ENCODE measurements at places on chromosomes 7 and 10.

DNA sequence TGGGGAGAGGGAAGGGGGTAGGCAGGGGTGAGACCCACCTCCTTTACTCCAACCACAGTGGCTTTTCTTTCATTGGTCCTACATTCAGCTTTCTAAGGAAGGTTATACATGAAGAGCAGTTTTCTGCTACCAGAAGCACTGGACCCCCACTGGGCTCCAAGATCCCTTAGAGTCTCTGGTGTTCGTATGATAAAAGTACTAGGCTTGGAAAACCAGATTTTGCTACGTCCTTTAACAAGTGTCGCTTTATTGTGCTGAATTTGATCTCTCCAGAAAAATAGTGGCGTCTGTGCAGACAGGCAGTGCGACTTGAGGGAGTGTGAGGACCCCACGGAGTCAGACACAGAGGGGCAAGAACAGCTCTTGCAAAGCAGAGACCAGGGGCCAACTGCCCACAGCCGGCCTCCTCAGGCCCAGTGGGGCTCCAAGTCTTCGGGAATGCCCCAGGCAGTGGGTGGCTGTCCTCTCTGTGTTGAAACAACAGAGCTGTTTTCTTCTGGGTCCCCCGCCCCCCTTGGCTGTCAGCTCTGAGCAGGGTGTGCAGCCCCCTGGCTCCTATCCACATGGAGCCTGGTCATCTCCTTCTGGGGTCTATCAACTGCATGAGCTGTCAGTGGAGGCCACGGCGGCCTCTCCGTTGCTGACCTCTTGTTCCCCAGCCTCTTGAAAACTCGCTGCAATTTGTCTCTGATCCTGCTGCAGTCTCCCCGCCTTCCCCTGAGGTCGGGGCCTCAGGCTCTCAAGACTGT is 333.2 kb downstream of the RPS24 start:
- no peak for DNase-seq

DNA sequence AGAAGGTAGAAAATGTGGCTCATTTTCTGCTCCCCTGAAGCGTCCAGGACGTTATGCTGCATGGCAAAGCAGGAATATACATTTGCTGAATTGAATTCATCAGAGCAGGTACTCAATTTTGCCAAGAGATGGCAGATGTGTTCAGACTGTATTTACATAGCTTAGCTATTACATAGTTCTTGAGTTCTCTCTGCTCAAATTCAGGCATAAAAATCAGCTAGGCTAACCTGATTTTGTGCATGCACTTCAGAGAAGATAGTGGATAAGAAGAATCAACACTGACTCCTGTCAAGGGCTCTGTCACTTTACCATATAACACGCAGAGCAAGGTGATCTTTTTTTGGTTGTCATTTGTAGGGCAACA is 209.2 kb upstream of the FAM3C start:
- no peak for DNase-seq

DNA sequence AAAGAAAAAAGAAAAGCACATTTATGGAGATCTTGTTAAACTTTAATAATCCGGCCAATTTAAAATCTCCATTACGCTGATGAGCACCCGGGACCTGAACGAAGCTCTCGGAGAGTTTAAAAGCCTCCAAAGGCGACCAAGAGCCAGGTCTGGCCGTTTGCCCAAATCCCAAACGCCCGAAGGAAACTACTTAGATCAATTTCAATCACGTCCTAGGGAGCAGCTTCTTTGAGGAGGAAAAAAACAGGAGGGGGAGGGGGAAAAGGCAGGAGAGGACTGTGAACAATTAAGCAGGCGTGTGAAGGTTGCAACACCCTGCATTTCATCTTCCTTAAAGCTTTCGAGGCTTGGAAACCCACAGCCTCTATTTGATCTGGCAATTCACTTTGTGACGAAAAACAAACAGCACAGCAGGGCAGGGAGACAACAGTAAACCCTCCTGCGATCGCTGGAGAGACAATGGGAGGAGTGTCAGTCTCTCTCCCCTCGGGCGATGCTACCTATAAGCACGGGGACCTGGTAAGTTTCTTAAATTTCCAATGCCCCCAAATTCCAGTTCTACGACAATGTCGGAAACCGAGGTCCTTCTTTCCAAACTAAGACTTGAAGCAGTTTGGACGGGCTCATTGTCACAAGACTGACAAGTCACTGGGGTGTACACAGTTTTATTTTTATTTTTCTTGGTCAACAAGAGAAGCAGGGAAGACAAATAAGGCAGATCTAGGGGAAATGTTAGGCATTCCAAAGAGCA is 1.2 kb downstream of the KLF6 start:
- no peak for DNase-seq

DNA sequence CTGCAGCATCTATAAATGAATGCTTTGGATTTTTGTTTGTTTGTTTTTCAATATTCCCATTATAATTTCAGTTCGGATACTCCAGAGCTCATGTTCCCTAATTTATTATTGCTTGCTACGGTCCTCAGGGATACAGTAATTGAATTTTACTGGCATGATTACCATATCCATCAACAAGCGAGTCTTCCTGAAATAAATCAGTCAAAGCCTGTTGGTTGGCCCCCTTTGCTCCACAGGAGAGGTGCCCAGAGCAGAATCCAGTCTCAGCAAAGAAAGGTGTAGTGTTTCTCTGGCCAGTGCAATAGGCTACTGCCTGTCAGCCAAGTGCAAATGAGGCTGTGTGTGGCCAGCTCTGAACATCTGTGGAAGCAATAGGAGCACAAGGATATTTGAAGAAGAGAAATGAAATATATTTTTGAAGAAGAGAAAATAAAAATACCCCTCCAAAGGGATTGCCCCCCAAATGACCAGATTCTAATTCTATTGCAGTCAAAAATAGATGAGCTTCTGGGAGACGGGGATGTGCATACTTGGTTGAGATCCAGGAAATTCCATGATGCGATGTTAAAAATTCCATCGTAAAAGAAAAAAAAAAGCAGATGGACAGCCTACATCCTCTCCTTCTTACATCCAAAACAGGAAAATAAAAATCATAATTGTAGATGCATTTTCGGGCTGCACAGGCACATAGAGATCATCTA is 18.1 kb downstream of the TRIL start:
- DNase-seq = no peak

DNA sequence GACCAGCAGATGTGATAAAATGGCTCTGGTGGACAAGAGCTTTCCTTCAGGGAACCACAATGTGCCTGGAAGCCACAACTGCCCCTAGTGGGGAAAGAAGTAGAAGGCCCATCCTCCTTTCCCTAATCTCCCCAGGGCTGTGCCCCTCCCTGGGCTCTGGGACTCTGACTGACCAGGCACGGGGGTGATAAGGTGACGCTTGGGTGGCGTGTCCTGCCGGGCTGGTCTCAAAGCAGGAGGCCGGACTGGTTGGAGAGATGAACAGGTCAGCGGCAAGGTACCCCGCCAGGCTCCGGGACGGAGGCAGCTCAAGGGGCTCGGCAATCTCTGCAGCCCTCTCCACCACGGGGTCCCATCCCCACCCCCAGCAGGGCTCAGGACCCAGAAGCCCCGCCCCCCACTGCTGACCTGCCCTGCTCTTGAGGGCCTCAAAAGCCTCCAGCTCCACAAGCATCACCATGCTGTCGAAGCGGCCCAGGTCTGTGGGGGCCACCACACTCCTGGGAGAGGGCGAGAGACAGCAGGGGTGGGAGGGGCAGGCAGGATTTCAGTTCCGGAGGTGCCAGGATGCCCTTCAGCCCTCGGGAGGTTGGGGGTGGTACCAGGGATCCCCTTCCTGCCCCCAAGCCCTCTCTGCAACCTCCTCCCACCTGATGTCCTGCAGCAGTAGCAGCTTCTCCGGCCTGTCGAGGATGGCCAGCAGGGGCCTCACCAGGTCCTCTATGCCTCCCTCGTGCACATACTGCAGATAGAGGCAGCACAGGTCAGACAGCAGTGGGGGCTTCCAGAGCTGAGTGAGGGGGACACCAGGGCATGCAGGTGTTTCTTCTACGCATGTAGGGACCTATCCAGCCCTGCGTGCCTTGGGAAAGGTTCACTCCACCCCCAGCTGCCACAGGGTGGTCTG is 12.2 kb downstream of the LZTS2 start:
- DNase-seq = no peak

GRCh38 chr10:5449227-5449626 is 36.9 kb downstream of the NET1 start:
- DNase-seq = no peak

DNA sequence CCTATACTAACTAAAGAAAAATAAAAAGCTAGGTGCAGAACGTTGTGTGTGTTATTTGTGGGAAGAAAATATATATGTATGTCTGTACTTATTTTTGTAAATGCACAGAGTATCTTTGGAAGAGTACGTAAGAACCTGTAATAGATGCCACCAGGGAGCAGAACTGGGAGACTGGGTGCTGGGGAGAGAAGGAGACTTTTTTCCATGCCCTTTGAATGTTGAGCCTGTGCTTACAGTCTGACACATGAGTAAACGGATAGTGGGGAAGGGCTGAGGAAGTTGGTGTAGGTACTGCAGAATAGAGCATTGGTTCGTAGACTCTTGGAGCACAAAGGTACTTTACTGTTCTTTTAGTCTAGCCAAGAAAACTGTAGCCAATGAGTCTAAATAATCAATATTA is 1.3 kb upstream of the SCRN1 start:
- DNase-seq = no peak

GRCh38 chr10:35937546-35937945 is 295.4 kb upstream of the FZD8 start:
- DNase-seq = no peak

- no peak for DNase-seq
Measured at GRCh38 chr10:103747193-103747865, 108.0 kb downstream of the SH3PXD2A start.

DNA sequence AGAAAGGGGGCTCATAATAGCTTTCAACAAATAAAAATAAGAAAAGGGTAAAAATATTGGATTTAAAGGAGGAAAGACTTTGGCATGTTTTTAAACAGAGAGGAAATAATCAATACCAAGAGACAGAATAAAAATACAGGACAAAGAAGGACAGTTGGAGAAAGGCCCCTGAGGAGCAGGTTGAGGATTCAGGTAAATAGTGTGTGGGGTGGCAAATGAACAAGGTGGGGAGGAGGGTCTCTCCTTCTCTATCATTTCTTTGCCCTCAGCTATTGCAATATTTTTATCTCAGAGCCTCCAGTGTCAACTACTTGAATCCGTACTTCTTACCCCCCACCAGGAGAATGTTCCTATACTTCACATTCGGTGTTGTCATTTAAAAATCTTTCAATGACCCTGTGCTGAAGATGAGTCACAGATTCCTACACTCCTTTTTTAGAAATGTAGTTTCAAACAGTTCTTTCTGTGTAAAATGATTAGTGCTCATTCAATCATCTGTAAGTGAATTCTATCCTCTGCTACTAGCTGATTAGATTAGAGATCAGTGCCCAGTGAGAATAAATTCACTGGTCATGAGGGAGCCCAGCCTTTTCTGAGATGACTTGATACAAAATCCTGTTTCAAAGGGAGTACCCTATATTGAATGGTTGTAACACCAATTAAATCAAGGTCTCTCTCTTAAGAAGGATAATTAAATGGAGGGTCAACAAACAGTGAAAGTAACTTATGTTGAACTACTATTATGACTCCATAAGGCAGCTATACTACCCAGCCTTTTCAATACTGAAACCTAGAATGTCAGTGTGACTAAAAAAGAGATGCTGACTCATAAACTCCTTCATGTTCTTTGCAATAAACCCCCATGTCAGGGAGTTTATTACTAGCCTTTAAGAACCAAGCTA is 50.4 kb upstream of the WNT16 start:
- no peak for DNase-seq

DNA sequence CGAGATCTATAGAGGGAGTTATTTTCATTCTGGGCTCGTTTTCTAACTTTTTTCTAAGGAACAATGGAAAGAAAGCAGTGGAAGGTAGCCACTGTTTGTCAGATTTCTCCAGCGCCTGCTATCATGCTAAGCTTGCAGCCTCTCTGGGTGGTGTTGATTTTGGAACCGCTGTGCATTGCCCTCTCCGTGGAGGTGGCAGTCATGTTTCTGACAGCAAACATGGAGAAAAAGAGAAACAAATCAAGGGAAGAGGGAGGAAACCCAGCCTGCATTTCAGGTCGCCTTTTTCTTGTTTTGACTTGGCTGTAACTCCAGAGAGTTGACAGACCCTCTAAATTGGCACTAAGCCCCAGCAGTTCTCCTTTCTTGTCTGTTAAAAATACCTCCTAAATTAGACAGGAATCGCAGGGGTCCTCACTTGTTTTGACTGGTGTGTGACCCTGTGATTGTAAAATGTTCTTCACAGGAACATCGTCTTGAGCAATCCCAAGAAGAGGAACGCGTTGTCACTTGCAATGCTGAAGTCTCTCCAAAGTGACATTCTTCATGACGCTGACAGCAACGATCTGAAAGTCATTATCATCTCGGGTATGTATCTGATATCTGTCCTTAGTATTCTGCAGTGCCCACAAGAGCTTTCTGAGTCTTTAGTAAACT is 4.8 kb downstream of the ECHDC3 start:
- DNase-seq = no peak

DNA sequence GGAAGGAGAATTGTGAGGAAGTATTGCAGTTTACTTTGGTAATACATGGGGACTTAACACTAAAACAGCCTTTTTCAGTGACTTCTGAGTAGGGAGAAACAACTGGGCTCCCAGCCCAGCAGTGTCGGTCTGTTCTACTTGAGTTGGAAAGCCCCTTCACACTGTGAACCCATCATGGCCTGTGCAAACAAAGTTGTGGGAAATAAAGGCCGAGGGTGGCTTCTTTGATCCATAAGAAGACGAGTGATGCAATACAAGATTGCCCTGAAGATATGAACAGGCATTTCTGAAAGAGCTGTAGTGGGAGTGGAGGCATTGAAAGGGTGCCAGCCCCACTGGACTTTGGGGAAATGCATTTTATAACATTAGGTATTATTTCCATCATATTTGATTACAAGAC is 28.3 kb downstream of the C10orf120 start:
- no peak for DNase-seq

DNA sequence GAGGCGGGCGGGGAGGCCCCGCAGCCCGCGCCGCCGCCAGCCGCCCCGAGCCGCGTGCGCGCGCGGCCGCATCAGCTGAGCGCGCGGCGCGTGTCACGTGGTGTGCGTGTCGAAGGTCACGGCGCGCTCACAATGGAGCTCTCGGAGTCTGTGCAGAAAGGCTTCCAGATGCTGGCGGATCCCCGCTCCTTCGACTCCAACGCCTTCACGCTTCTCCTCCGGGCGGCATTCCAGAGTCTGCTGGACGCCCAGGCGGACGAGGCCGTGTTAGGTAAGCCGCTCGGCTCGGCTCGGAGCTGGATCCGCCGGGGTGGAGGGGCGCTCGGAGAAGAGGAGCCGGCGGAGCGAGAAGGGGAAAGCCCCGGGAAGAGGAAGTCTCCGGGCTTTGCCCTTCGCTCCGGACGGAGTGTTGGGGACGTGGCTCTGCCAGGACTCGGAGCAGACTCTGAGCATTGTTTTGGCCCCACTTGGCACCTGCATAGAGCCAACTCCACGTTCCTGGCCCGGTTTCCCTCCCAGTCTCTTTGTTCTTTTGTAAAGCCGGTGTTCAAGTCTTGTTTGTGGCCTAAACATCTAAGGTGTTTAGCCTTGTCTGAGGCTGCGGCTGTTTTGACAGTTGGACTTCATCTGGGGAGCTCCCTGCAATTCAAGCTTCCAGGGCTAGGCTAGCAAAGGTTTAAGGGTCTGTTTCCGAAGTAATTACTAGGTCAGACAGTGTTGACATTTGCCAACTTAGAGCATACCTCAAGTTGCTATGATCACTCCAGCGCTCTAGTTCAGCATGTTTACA is at the start of gene COMMD3:
Gene COMMD3 (plus strand): TSS at position 103 of the 790 bp plus-strand sequence. CDS start 30 bp downstream, at position 133.
- DNase-seq = no peak

- no peak for DNase-seq
Measured at GRCh38 chr7:46654546-46655443, 733.7 kb upstream of the IGFBP3 start.

All from stimulated activated CD4-positive, alpha-beta T cell treated with anti-CD3 and anti-CD28 coated beads, Interleukin-1b, Interleukin-23, amount 100 ng/mL, for 24 hours (primary cell).